ENCODE measurements at places on chromosomes 1 and 21. TPM values are rescaled to one million over a fixed set of nuclear protein-coding genes. Genes with fewer than 3 reads are reported as not detected.

- no peaks in the 10 kb centered on the region for H3K27me3 ChIP-seq
- H3K36me3 ChIP-seq, result no peaks in the 10 kb centered on the region
- DNase-seq, result no peak
- H3K27ac ChIP-seq, result no peak overlapping the region
These were observed 483.3 kb downstream of the TTLL7 start for GRCh38 chr1:83515578-83516154.

DNA sequence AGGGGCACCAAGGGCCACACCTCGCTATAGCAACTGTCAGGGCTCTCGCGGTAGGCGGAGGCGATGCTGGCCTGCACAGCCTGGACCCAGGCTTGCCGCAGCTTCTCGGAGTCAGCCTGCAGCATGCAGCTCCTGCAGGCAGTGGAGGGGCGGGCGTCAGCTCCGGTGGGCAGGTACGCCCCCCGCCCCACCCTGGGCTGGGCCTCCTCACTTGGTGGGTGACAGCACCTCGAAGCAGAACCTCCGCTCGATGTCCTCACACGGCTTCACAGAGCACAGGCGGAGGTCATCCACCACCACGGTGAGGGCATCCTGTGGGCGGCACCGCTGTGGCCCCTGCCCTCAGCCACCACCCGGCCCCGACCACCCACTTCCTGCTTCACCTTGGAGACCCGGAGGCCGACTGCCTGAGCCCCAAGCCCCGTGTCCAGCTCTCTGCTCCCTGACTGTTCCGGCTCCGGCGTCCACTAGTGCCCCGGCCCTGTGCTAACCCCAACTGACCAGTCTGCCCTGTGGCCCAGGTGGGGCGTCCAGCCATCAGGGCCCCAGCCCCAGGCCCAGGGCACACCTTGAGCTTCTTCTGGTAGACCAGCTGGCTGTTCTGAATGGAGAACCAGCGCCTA is 9.8 kb downstream of the ACAP3 start:
- no peaks in the 10 kb centered on the region for H3K27me3 ChIP-seq
- no peaks in the 10 kb centered on the region for H3K4me1 ChIP-seq
- H3K4me3 ChIP-seq, result no peak overlapping the region
- DNase-seq, result no peak
- no peak overlapping the region for H3K27ac ChIP-seq

- no peaks in the 10 kb centered on the region for H3K4me1 ChIP-seq
- no peak for DNase-seq
- H3K4me3 ChIP-seq, result no peak overlapping the region
These were observed 205.2 kb downstream of the ZP4 start for GRCh38 chr1:237685551-237685950.

DNA sequence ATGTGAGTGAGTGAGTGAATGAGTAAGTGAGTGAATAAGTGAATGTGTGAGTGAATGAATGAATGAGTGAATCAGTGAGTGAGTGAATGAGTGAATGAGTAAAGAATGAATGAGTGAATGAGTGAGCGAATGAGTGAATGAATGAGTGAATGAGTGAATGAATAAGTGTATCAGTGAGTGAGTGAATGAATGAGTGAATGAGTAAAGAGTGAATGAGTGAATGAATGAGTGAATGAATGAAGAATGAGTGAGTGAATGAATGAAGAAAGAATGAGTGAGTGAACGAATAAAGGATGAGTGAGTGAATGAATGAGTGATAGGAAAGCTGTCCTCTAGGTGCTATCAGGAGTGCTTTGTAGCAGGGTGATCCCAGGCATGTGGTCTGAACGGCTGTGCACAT is 35.7 kb downstream of the CFAP74 start:
- no peaks in the 10 kb centered on the region for H3K36me3 ChIP-seq
- H3K4me1 ChIP-seq, result no peaks in the 10 kb centered on the region
- peaks cover 6% of the 10 kb centered on the region for H3K27me3 ChIP-seq
- H3K4me3 ChIP-seq, result no peak overlapping the region
- no peak overlapping the region for H3K27ac ChIP-seq

GRCh38 chr1:184915463-184916090 is 58.7 kb downstream of the NIBAN1 start:
- peaks cover 21% of the 10 kb centered on the region for H3K36me3 ChIP-seq
- H3K4me3 ChIP-seq, result no peak overlapping the region
- no peak overlapping the region for H3K27ac ChIP-seq
- peaks cover 47% of the 10 kb centered on the region for H3K4me1 ChIP-seq

DNA sequence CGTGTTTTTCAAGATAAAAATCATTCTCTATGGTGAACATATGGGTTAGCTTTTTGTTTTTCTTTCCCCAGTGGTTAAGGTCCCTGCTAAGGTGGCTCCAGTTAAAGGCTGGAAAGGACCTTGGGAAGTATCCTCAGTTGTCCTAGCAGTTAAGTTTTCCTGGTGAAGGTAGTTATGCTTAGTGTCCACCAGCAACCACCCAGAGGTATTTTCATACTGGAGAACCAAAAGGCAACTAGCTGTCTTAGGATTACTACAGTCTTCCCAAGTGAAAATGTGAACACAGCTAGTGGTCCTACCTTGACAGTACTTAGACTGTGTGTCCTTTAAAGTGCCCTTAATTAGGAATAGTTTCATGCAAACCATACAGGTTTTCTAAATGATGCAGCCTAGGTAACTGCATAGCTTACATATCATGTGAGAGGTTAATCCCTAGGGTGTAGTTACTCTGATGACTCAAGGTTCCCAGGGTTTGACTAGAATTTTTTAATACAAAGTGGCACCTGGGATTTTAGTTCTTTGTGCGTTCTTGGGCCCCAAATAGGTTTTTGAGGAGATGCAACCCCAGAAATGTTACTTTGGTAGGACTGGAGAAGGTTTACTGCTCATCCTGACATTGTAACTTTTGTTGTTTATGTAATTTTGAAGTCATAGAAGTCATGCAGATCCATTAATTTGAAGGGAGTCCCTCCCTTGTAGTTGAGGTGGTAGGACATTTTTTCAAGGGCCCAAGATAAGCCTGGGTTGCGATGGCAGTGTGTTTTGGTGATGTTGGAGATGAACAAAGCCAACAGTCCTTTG is 36.5 kb downstream of the YY1AP1 start:
- no peak for DNase-seq
- H3K4me3 ChIP-seq, result no peak overlapping the region
- no peaks in the 10 kb centered on the region for H3K4me1 ChIP-seq
- no peaks in the 10 kb centered on the region for H3K36me3 ChIP-seq

Gene SFN
- total RNA-seq, result 0.56 TPM

DNA sequence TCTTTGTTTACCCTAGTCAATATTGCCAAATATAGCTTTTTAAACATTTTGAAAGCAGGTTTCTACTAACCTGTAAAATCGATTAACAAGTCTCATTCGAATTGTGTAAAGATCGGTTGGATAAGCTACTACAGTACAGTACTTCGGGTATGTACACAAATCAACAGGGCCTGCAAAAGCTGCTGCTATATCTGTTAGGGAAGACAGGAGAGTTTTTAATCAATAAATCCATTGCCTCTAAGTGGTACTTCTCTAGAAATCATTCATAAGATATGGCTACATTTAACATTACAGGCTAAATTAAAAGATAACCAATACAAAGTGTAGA is 34.8 kb upstream of the PSMG1 start:
- H3K27me3 ChIP-seq, result no peaks in the 10 kb centered on the region
- H3K4me1 ChIP-seq, result no peaks in the 10 kb centered on the region
- peaks cover 10% of the 10 kb centered on the region for H3K36me3 ChIP-seq
- no peak overlapping the region for H3K4me3 ChIP-seq
- no peak overlapping the region for H3K27ac ChIP-seq

DNA sequence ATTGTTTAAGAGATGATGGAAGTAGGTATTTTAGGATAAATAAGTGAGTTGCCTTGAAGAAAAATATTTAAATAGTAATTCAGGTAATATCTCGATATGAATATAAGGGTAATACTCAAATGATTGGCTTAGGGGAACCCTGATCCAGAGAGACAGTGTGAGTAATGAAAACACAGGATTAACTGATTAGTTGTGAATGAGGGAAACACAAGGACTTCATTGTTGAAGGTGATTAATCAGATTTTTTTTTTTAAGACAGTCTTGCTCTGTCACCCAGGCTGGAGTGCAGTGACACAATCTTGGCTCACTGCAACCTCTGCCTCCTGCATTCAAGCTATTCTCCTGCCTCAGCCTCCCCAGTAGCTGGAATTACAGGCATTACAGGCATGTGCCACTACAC is 12.7 kb downstream of the SLC25A33 start:
- peaks cover 14% of the 10 kb centered on the region for H3K36me3 ChIP-seq
- H3K4me1 ChIP-seq, result no peaks in the 10 kb centered on the region
- no peaks in the 10 kb centered on the region for H3K27me3 ChIP-seq
- no peak overlapping the region for H3K27ac ChIP-seq
- no peak overlapping the region for H3K4me3 ChIP-seq
- DNase-seq, result no peak

DNA sequence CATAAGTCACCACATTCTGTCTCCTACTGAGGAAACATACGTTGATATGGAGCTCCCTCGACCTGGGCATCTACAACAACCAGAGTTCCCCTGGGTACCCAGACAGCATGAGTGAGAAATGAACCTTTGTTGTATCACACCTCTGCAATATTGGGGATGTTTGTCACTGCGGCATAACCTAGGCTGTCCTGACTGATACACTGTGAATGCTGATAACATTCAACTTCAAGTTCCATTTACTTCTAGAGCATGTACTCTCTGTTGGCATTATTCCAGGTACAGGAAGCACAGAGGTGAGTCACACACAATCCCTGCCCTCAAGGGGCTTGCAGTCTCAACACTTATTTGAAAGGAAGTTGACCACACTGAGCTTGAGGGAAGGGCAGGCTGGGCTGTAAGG is 65.6 kb downstream of the HTR6 start:
- H3K27me3 ChIP-seq, result no peaks in the 10 kb centered on the region
- no peak overlapping the region for H3K27ac ChIP-seq
- no peak overlapping the region for H3K4me3 ChIP-seq

Gene SDHC
- total RNA-seq, result 127 TPM

Gene NMNAT1
- 12.3 TPM for total RNA-seq

GRCh38 chr21:19031953-19032352 is 628.4 kb upstream of the TMPRSS15 start:
- no peak for DNase-seq
- H3K27me3 ChIP-seq, result no peaks in the 10 kb centered on the region
- no peak overlapping the region for H3K4me3 ChIP-seq
- H3K36me3 ChIP-seq, result peaks cover 10% of the 10 kb centered on the region
- H3K4me1 ChIP-seq, result no peaks in the 10 kb centered on the region

- H3K27me3 ChIP-seq, result no peaks in the 10 kb centered on the region
- H3K27ac ChIP-seq, result no peak overlapping the region
- peaks cover 33% of the 10 kb centered on the region for H3K4me1 ChIP-seq
- no peak for DNase-seq
These were observed 63.7 kb upstream of the EPS8L3 start for GRCh38 chr1:109827466-109827865.

Gene PLEKHO1
- total RNA-seq, result 40.9 TPM

GRCh38 chr1:6870086-6870485 is 84.8 kb downstream of the CAMTA1 start:
- H3K36me3 ChIP-seq, result no peaks in the 10 kb centered on the region
- H3K27ac ChIP-seq, result no peak overlapping the region
- H3K4me3 ChIP-seq, result no peak overlapping the region
- no peak for DNase-seq

GRCh38 chr21:38236232-38236631 is 20.6 kb upstream of the KCNJ15 start:
- H3K27ac ChIP-seq, result no peak overlapping the region
- peaks cover 6% of the 10 kb centered on the region for H3K27me3 ChIP-seq
- no peak for DNase-seq

DNA sequence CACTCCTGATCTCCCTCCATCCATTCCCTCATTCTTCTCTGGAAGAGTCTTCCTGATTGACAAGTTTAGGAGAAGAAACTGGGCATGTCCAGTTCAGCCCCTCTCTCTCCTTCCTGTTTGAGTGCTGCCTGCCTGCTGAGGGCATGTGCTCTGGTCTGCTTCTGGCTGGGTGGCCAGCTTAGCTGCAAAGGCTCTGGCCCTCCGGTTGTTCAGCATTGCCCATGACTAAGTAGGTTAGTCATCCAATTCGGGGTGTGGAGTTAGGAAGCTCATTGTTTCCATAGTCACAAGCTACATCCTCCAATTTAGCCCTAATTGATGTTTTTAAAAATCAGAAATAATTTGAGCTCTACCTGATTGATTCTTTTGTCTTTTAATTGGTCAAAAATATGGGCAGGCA is 25.6 kb upstream of the PLA2G2E start:
- no peaks in the 10 kb centered on the region for H3K36me3 ChIP-seq
- H3K27ac ChIP-seq, result no peak overlapping the region
- no peaks in the 10 kb centered on the region for H3K4me1 ChIP-seq
- no peak for DNase-seq
- H3K4me3 ChIP-seq, result no peak overlapping the region

Gene TCHH
- total RNA-seq, result not detected

Gene CHD5
- total RNA-seq, result 0.78 TPM

GRCh38 chr1:63328781-63329180 is 6.4 kb downstream of the FOXD3 start:
- DNase-seq, result no peak
- no peak overlapping the region for H3K4me3 ChIP-seq
- peaks cover 18% of the 10 kb centered on the region for H3K4me1 ChIP-seq
- peaks cover 70% of the 10 kb centered on the region for H3K27me3 ChIP-seq

Measured in natural killer cell treated with Interleukin-12 subunit alpha and Interleukin-12 subunit beta and Interleukin-15 and Interleukin-18, amount 100 ng/mL, for 72 hours (primary cell).